ENCODE measurements at places on chromosomes 5 and 9.
A peak's percentile ranks its signal among the peaks of the same experiment; 100 is the strongest.

GRCh38 chr5:180633283-180634177 is 15.9 kb downstream of the FLT4 start:
- no peak for DNase-seq

GRCh38 chr9:91426123-91426745 is 2.6 kb upstream of the NFIL3 start:
- DNase-seq, result no peak

GRCh38 chr5:125713109-125713805 is 710.0 kb upstream of the GRAMD2B start:
- DNase-seq, result no peak

DNA sequence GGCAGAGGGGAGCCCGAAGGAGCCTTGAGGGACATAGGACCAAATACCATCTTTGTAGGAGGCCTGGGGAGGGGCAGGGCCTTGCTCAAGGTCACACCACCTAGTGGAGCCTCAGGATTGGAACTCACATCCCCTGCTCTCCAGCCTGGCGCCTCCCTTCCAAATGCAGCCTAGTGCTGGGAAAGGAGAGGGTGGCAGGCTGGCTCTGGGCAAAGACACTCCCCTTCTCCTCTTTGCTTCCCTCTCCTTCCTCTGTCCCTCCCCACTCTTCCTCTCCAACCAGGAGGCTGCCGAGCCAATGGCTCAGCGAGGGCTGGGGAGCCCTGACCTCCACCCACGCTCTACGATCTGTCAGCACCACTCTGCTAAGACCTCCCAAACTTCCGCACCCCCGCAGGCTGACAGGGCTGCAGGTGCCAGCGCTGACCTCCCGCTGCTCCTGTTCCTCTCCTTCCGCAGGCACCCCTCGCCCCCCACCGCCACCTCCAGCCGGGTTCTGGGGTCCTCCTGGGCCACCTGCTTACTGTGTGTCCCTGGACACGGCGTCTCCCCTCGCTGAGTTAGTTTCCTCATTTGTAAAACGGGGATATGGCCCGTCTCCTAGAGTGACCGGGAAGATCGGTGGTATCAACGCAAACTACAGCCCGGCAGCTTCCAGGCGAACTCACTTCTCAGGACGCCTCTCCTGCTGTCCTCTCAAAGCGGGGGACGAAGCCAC is 52.9 kb downstream of the C9orf50 start:
- no peak for DNase-seq

DNA sequence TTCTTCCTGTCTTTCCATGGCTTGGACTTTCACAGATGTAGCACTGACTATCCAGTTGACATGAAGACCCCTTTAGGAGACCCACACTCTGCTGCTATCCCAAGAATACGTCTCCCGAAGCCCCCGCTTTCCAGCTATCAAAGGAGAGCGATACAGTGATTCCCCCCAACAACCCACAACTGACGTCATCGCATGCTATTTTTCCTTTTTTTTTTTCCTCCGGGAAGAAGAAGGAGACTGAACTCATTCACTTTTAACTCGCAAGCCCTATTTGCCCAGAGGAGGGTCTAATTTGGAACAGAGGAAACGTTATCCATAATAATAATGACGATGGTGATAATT is 2.1 kb downstream of the PAPPA start:
- DNase-seq, result peak; percentile 23

GRCh38 chr9:84697509-84698114 is 28.1 kb downstream of the NTRK2 start:
- DNase-seq, result no peak

- no peak for DNase-seq
Observed at GRCh38 chr5:78006449-78006848, 230.3 kb upstream of the TBCA start.

DNA sequence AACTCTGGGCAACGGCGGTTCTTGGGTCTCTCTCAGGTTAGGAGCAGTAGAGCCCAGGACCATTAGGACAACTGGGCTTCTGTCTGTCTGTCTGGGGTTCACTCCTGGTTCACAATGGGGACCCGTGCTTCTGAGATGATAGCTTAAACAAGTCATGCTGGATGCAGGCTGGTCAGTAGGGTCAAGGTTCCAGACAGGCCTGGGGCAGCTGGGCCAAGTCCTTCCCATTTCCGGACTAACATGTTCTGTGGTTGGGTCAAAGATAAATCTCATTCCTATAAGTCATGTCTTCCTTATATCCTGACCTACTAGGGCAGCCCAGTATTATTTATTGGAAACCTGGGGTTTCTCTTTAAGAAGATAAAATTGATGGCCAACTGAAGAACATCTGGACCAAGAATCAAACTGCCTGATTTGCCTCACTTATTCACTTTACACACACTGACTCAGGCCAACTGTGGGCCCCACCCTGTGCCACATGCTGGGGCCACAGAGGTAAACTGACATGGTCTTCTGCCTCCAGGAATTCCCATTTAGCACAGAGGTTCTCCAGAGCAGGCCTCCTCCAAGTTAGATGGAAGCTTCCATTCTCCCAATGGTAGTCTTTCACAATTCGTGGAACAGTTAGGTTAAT is 8.3 kb downstream of the HDHD3 start:
- no peak for DNase-seq

DNA sequence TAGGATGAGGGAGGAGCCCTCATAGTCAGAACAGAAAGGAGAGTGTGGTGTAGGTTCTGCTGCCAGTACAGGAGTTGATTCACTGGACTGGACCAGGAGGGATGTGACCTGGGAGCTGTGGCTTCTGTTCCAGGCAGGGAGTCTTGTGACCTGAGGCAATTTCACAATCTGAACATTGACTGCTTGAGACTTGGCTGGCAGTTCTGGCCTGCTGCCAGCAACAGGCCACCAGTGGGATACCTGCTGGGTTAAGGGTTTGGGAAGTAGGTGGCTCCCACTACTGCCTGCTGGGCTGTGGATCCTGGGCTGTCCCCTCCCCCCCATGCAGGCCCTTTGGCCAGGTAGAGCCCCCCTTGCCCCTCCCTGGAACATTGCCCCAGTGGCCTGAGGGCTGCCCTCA is 268.6 kb upstream of the ARRDC3 start:
- DNase-seq, result no peak

DNA sequence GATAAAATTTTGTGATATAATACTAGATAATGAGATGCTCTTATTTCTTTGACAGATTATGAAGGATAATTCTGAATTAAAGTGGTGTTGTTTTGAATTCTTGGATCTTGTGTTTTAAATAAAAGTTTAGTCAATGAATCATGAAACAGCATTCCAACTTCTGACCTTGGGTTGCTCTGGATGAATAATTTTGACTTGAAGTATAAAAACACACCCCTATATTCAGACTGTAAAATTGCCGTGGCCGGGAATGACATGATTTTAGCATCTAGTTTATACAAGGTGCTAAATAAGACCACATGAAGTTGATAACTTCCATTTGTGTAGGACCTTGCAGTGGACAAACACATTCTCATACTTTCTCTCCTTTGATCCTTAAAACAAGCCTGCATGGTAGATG is 67.2 kb upstream of the DAP start:
- DNase-seq, result no peak

DNA sequence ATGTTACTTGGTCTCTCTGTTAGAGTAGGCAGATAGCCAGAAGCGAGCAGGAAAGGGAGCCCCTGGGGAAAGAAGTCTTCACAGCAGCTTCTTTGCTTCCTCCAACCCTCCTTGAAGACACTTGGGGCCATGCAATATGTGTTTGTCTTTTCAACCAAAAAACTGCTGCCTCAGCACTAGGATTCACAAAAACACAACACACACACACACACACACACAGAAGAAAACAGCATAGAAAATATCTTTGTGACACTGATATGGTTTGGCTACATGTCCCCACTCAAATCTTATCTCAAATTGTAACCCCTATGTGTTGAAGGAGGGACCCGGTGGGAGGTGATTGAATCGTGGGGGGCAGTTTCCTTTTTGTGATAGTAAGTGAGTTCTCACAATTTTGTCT is 133.3 kb downstream of the CDH12 start:
- DNase-seq, result no peak

GRCh38 chr5:179870403-179870903 is 11.8 kb upstream of the MRNIP start:
- no peak for DNase-seq

DNA sequence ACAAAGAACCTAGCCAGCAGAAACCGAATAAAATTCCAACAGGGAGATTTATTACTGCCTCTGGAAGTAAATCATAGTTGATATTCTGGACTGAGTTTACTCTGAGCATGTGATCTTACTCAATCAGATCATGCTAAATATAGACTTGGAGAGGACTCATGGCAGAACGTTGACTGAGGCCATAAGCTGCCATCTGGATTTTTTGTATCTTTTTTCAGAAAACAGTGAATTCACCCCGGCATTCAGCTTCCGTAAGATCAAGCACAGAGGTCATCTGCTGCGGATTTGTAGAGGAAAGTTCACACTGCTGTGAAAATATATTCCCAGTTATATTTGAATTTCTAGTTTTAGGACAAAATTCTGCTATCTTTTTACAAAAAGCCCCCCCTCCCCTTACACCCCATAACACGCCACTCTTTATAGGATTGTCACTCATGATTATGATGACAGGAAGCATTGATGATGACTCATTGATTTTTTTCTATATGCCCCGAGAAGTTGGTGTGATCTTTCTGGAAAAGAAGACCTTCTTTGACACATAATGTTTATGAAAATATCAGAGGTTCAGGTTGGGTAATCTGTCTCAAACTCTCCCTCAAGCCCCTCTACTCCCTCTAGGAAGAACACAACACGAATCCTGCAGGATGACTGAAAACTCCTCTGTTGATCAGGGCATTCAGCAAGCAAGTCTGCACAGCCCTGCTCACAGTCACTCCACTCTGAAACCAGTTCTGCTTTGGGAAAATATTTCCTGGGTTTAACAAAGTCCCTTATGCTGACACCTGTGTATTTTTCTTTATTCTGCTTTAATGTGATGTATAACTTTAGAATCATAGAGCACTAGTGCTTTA is 70.8 kb downstream of the NXNL2 start:
- no peak for DNase-seq

GRCh38 chr5:123001808-123002207 is 34.7 kb downstream of the PPIC start:
- peak; percentile 12 for DNase-seq

DNA sequence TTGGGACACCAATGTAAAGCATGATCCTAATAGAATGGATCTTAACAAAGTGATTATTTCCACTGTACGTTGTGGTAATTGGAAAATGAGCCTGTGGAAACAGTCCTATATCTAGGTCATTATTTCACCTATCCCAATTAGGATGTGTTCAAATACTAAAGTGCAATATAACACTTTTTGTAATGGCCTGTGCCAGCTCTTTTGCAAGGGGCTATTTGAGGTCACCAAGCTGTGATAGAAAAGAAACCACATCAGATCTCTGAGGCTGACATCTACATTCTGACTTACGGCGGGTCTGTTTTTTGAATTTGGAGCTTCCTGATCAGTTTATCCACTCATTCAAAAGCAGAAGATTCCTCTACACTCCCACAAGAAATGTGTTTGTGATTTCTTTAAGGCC is 150.0 kb downstream of the TLE1 start:
- DNase-seq, result no peak

Measured in NCI-H2171 (cell line).